ENCODE measurements at places on chromosomes 3 and 15. TPM values are rescaled to one million over a fixed set of nuclear protein-coding genes. Genes with fewer than 3 reads are reported as not detected.

HACL1 gene
- 14.6 TPM for total RNA-seq

HSPBAP1 gene
- total RNA-seq, result 8.0 TPM

MYO1E gene
- total RNA-seq, result 256 TPM

SLC9A9 gene
- 2.8 TPM for total RNA-seq

DOCK3 gene
- total RNA-seq, result under 0.01 TPM

SLC9C1 gene
- total RNA-seq, result 0.30 TPM

TRPM1 gene
- not detected for total RNA-seq

TIMP4 gene
- 1.8 TPM for total RNA-seq

MYO5C gene
- total RNA-seq, result 0.23 TPM

GABRR3 gene
- not detected for total RNA-seq

NANOGP8 gene
- total RNA-seq, result not detected

ST6GAL1 gene
- 10.7 TPM for total RNA-seq
